ENCODE measurements at places on chromosomes 1 and 21.
A peak's percentile ranks its signal among the peaks of the same experiment; 100 is the strongest.

- no peak for DNase-seq
Observed at GRCh38 chr1:55626326-55626725, 411.2 kb upstream of the USP24 start.

DNA sequence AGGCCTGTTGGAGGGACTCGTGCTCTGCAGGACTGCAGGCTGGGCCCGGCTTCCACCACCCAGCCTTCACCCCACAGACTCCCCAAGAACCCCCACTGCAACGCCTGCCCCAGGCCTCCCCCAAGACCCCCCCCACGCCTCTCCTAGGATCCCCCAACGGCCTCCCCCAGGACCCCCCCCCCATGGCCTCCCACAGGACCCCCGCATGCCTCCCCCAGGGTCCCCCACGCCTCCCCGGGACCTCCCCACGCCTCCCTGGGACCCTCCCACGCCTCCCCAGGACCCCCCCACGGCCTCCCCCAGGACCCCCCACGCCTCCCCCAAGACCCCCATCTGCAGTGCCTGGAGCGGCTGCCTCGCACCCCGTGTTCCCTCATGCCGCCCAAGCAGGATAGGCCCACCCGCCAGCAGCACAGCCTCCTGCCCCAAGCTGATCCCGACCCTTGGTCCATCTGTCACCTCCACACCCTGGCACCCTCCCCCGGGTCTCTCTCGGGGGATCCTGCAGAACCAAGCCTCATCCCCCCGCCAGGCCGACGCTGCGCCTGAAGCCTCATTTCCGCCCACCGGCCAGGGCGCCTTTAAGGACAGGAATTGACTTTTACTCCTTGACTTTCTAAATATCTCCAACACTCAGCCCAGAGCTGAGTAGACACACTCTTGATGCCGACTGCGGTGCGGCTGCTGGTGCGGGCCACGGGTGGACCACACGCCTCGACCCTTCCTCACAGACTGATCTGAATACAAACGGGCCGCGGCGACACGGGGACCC, 14.1 kb upstream of the RNF223 start:
- DNase-seq, result no peak

- no peak for DNase-seq
Observed at GRCh38 chr1:159795534-159795933, 6.6 kb upstream of the FCRL6 start.

GRCh38 chr1:193473932-193474331, 287.5 kb upstream of the B3GALT2 start:
- no peak for DNase-seq

- no peak for DNase-seq
Observed at GRCh38 chr1:16208270-16208987, 4.0 kb downstream of the ARHGEF19 start.

DNA sequence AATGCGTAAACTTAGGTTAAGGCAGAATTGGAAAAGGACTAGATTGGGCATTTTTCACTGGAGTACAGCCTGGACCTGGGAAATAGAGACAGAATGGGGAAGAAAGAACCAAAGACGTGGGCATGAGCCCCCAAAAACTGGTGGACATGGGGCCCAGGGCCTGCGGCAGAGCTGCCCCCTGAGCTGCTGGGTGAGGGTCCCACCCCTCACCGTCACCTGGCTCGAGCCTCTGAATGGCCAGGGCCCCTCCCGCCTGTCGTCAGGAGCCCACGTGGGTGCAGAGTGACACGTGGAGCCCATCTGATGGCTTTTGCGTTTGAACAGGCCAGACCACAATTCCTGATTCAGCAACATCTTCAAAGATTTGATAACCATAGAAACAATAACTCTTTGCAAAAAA, 360.9 kb upstream of the VAMP3 start:
- no peak for DNase-seq

DNA sequence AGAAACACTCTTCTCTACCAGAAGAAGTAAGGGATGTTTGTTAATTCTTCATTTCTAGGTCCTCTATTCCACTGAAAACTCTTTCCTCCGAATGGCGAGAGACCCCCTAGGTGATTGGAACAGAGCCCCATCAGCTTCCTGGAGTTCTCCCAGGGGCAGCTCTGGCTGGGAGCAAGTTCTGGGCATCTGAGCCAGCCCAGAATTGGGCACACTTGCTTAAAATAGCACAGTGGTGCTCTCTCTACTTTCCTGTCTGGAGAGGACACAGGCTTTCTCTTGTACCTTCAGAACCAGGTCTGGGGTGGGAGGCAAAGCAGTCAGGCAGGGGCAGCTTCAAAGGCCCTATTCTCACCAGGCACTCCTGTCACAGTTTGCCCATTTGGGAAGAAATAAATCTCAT, 83.2 kb upstream of the CNTN2 start:
- DNase-seq, result no peak

- peak; percentile 79 for DNase-seq
Observed at GRCh38 chr1:160124705-160125478, 9.3 kb downstream of the ATP1A2 start.

- peak; percentile 58 for DNase-seq
Observed at GRCh38 chr1:226602186-226603021, 53.8 kb downstream of the STUM start.

DNA sequence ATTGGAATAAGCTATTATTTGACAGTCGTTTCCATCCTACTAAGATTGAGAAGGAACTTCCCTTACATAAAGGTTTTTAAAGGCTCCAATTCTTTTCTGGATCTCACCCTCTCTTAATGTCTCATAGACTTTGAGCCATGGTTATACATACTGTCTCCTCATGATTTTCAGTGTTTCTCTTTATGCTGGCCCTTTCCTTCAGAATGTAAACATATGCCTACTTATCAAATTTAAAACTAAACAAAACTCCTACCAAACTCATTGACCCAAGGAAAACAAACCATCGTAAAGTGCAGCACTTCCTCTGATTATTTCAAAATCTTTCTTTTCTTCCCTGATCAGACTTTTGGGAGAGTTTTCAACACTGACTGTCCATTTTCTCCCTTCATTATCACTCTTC, 163.4 kb upstream of the DPYD start:
- no peak for DNase-seq
